Airway epithelial cell (primary cell): ENCODE measurements at places on chromosomes 11 and 22. TPM values are rescaled to one million over a fixed set of nuclear protein-coding genes. Genes with fewer than 3 reads are reported as not detected.

KCNQ1OT1 gene
- total RNA-seq, result 0.37 and 0.42 TPM in 2 replicates

RBM4 gene
- 87.2 and 102 TPM in 2 replicates for total RNA-seq

POU2AF2 gene
- total RNA-seq, result not detected in 2 replicates

TENM4 gene
- total RNA-seq, result 4.2 and 19.3 TPM in 2 replicates

TRIM44 gene
- total RNA-seq, result 18.3 and 23.6 TPM in 2 replicates
